ENCODE measurements at places on chromosomes 1 and 21.

DNA sequence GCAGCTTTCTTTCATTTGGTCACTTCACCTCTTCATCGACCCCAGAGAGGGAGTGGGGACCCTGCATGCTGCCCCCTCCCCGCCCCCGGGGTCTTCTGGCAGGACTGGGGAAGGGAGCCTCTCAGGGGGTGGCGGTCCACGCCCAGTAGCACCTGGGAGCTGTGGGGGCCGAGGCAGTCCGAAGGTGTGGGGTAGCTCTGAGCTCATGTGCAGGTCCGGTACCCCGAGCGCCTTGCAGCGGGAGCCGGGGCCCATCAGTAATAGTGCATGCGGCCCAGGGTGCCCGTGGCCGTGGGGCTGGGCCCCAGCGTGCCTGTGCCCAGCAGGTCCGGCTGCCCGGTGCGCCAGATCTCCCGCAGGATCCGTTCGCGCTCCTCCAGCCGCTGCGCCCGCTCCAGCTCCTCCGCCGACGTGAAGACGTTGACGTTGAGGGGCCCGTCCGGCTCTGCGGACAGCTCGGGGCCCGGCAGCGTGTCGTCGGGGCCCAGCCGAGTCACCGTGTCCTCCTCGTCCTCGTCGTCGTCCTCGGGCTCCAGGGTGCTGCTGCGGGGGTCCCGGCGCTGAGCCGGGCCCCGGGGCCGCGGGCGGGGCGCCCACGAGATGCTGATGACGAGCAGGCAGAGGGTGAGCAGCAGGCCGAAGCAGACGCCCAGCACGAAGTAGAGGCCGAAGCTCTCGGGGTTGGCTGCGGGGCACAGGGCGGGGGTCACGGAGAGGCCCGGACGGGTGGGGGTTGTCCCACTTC, 1.2 kb downstream of the EVA1B start:
- H3K4me1 ChIP-seq: peaks cover 38% of the 10 kb centered on the region
- H3K4me3 ChIP-seq: peak overlapping the region; percentile 77
- no peak for DNase-seq

DNA sequence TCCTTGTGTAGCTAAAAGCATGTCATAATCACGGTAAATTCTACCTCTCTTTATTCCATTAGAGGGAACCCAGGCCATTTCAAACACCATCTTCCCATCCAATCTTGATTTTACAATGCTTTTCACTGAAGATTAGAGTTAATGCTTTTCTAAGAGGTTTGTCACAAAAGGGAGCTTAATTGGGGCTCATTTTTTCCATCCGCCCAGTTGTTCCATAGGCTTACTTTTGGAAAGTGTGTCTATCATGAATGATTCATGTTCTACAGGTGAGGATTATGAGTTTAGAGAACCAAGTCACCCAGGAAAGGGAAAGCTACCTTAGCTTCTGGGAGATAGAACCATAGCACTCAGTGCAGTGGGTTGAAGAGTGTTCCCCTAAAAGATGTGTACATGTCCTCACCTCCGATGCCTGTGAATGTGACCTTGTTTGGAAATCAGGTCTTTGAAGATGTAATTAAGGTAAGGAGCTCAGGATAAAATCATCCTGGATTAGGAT, 286.9 kb upstream of the RUNX1 start:
- H3K27me3 ChIP-seq: no peaks in the 10 kb centered on the region
- H3K4me3 ChIP-seq: no peak overlapping the region
- no peaks in the 10 kb centered on the region for H3K4me1 ChIP-seq
- DNase-seq: no peak
- no peak overlapping the region for H3K27ac ChIP-seq

GRCh38 chr1:78143152-78143551, 97.4 kb downstream of the GIPC2 start:
- H3K4me3 ChIP-seq: peak overlapping the region; percentile 59
- peaks cover 5% of the 10 kb centered on the region for H3K27me3 ChIP-seq
- peak; percentile 30 for DNase-seq

- peaks cover 3% of the 10 kb centered on the region for H3K4me1 ChIP-seq
- peak overlapping the region; percentile 48 for H3K4me3 ChIP-seq
- H3K27ac ChIP-seq: peak overlapping the region; percentile 62
- H3K36me3 ChIP-seq: no peaks in the 10 kb centered on the region
These were observed 155.0 kb upstream of the EDN2 start for GRCh38 chr1:41639332-41639936.

DNA sequence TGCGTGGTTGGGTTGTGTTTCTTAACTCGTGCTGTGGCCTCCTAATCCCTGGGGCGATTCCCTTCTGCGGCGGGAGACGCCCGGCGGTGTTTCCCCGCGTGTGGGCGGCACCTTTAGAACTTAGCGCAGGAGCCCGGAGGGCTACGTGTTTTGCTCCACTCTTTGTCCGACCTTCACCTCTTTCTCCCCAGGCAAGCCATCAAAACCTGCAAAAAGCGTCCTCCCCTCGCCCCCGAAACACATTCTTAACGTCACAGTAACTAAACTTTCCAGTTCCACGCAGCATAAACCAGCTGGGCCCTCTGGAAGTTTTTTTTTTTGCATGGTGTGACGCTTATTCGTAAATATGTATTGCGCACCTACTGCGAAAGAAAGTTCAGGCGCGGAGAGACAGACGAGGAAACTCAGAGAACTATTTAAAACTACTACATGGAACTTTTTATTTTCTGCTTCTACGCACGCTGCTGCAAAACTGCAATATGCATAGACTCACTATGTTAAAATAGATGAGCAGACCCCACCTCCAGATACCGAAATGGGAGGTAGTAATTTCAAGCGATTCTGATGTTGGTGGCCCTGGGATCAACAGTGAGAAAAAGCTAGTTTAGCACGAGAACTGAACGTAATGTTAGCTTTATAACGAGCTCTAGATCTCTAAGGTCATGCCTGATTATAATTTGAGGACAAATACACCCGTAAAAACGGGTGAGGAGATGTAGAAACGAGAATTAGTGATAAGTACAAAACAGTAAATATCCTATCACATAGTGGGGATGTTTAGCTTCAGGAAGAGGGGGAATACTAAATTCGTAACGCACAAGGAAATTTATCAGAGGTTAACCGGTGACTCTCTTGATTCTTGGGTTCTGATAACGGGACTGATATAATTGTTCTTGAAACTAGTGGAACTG, 920 bp downstream of the MTR start:
- H3K27me3 ChIP-seq: peaks cover 8% of the 10 kb centered on the region
- H3K36me3 ChIP-seq: peaks cover 18% of the 10 kb centered on the region
- H3K4me3 ChIP-seq: peak overlapping the region; percentile 85
- peaks cover 32% of the 10 kb centered on the region for H3K4me1 ChIP-seq
